ENCODE measurements at places on chromosomes 6 and 20.

- DNase-seq, result no peak
Measured at GRCh38 chr6:142246960-142247359, 54.8 kb upstream of the ADGRG6 start.

DNA sequence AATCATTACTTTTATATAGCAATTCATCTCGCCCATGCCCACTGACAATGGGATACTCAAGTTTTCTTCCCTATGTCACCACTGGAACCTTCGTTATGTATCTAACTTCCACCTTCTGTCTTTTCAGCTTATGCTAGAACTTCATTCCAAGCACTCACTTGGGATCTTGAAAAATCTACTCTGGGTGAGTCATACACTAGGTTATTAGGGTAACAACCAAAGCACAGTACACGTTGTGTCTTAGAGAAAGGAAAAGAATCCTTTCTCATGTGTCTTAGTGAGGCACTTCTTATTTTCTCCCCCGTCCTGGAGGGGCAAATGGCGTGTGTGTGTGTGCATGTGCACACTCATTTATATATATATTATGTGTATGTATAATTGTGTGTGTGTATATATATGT is 18.3 kb upstream of the FAM162B start:
- no peak for DNase-seq

DNA sequence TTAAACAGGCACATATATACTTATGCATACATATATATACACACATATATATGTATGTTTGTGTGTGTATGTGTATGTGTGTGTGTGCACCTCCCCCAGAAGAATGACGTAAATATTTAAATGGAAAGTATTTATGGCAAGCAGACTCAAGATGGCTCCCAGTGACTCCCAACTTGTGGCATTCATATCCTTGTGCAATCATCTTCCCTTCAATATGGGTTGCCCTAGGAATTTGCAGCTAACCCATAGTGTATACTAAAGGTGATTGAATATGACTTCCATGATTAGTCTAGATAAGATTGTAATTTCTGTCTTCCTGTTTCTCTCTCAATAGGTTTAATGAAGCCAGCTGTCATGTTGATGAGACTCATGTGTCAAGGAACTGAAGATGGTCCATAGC is 127.6 kb downstream of the TRDN start:
- no peak for DNase-seq

DNA sequence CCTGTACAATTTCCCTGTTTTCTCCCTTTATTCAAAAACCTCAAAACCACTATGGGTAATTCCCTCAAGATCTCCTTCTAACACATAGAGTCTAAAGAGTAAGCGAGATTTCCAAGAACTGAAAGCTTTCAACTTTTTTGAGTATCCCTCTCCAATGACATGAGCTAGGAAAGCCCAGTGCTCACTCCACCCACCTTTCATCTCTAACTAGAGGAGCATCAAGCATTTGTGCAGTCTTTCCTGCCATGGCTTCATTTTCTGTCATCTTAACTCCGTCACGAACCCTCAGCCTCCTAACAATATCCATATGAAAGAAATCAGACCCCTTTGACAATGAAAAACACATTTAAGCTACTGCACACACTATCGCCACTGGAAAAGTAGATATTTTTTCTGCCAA is 91.9 kb upstream of the SUPT3H start:
- DNase-seq, result no peak

- no peak for DNase-seq
Measured at GRCh38 chr6:145850671-145851070, 36.1 kb upstream of the FBXO30 start.

- no peak for DNase-seq
Measured at GRCh38 chr20:36030149-36030548, 61.8 kb downstream of the CNBD2 start.

GRCh38 chr6:133314947-133315346 is 73.8 kb downstream of the EYA4 start:
- no peak for DNase-seq

Data from fibroblast of skin of left biceps (primary cell).